ENCODE measurements at places on chromosomes 2 and 18.

DNA sequence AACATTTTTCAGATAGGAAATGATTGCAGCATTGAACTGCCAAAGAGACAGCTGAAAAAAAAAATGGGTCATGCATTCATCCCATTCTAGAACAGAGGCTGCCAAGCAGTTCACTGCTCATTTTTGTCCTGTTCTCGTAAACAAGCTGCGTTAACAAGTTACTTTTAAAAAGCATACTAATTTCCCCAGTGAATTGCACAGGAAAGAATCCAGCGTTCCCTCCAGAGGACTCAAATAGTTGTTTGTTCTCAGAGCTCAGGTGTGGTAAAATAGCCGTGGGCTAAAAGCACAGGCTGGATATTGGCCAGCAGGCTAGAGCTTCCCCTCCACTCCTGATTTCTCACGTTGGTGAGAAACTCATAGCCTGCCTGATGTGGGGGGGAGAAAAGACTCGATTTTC is 76.1 kb upstream of the AQP4 start:
- H3K4me3 ChIP-seq = no peak overlapping the region
- H3K27ac ChIP-seq = no peak overlapping the region
- no peaks in the 10 kb centered on the region for H3K4me1 ChIP-seq

- no peak overlapping the region for H3K27ac ChIP-seq
- no peaks in the 10 kb centered on the region for H3K27me3 ChIP-seq
- H3K36me3 ChIP-seq = no peaks in the 10 kb centered on the region
- no peak overlapping the region for H3K4me3 ChIP-seq
- no peak for DNase-seq
Measured at GRCh38 chr2:209189893-209190292, 234.0 kb upstream of the MAP2 start.

GRCh38 chr2:118351796-118352195 is 263.5 kb downstream of the INSIG2 start:
- no peaks in the 10 kb centered on the region for H3K27me3 ChIP-seq
- H3K4me1 ChIP-seq = no peaks in the 10 kb centered on the region
- no peak overlapping the region for H3K4me3 ChIP-seq
- DNase-seq = no peak
- H3K36me3 ChIP-seq = no peaks in the 10 kb centered on the region

GRCh38 chr18:33184958-33185357 is 255.6 kb downstream of the CCDC178 start:
- H3K4me1 ChIP-seq = no peaks in the 10 kb centered on the region
- H3K36me3 ChIP-seq = no peaks in the 10 kb centered on the region
- H3K27ac ChIP-seq = no peak overlapping the region
- no peaks in the 10 kb centered on the region for H3K27me3 ChIP-seq

GRCh38 chr2:15383695-15384350 is 177.3 kb downstream of the NBAS start:
- H3K4me3 ChIP-seq = no peak overlapping the region
- no peaks in the 10 kb centered on the region for H3K27me3 ChIP-seq

- peaks cover 3% of the 10 kb centered on the region for H3K4me1 ChIP-seq
- H3K27ac ChIP-seq = no peak overlapping the region
- no peaks in the 10 kb centered on the region for H3K27me3 ChIP-seq
- DNase-seq = no peak
Measured at GRCh38 chr18:55584201-55584600, 3.8 kb downstream of the TCF4 start.
